ENCODE measurements at places on chromosomes 2 and 18.

DNA sequence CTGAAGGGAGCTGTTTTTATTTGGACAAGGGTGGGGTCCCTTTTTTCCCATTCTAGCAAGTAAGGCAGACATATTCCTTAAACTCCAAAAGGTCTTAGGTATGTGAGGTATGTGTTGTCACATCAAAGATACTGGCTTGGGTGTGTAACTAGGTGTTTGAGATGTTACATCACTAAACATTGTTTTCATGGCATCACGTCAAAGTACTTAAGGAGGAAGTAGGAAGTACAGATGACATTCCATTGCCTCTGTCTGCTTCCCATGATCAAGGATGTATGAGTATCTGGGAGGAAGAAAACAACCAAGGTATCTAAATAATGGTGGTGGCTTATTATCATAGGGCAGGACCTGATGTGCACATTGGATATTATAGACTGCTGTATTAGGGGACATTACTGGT is 39.3 kb downstream of the CD302 start:
- DNase-seq = no peak

GRCh38 chr2:158745866-158746382 is 49.2 kb upstream of the DAPL1 start:
- no peak for DNase-seq

GRCh38 chr2:169395821-169396374 is 33.6 kb upstream of the LRP2 start:
- no peak for DNase-seq

DNA sequence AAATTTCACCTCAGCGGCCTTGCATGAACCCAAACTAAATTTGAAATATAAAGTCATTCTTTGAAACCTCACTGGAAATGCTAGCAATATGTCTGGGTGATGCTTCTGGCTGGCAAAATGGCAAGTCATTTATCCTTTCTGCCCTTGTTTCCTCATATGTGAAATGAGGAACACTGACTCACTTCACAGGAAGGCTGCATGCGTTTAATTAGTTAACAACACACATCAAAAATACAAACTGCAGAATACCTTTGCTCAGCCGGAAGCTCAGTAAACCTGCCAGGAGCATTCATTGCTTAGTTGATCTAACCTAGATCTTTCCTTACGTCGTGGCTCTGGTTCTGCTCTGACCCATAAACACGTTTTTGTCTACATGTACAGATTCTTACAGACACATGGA is 214.2 kb upstream of the ACVR2A start:
- DNase-seq = no peak

- no peak for DNase-seq
Measured at GRCh38 chr2:109254174-109254904, 125.3 kb downstream of the SH3RF3 start.

Data from activated T-helper 2 cell treated with anti-CD3 and anti-CD28 coated beads, Interferon-gamma antibody, Interleukin-2, Interleukin-4, amounts not matched to agents 10 μg/mL and 5 μg/mL and 100 μg/mL, durations not matched to agents 14 hours and 24 hours and 36 hours (primary cell).